ENCODE measurements at places on chromosomes 1 and 21.
A peak's percentile ranks its signal among the peaks of the same experiment; 100 is the strongest.

GRCh38 chr1:27726173-27727044, 648 bp downstream of the FAM76A start:
- DNase-seq = peak; percentile 22

- no peak for DNase-seq
Measured at GRCh38 chr21:36415375-36415774, 30.2 kb downstream of the CHAF1B start.

DNA sequence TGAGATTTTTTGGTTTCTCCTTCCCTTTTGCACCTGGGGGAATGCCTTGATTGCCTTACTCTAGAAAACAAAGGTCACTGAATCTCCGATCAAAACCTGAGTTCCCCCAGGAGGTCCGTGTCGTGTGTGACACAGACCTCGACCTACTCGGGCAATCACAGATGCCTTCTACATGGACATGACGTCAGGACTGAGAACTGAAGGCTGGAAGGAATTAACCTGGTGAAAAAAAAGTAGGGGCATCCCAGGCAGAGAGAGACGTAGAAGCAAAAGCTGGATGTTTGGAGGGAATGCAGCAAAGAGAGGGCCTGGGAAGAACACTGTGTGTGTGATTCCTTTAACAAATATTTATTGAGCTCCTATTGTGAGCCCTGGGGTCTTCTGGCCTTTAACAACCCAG, 178.0 kb downstream of the PRDM2 start:
- no peak for DNase-seq

- no peak for DNase-seq
Measured at GRCh38 chr1:68745451-68745850, 248.6 kb upstream of the DEPDC1 start.

DNA sequence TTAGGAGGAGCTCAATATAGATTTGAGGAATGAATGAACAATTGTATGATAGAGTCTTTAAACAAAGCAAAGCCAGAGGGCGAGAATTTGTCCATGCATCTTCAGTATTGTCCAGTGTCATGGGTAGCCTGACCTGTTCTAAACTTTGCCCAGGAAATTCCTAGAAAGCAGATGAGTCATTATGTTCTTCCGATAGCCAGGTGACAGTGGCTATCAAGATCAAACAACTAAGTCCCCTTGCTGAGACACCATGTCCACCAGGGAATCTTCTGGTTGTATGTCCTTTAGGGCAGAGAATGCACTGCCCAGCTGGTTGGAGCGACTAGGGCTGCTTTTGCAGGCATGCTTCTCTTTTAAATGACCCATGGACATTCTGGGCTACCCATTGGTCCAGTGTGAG, 1.8 kb upstream of the SLC26A9 start:
- no peak for DNase-seq

DNA sequence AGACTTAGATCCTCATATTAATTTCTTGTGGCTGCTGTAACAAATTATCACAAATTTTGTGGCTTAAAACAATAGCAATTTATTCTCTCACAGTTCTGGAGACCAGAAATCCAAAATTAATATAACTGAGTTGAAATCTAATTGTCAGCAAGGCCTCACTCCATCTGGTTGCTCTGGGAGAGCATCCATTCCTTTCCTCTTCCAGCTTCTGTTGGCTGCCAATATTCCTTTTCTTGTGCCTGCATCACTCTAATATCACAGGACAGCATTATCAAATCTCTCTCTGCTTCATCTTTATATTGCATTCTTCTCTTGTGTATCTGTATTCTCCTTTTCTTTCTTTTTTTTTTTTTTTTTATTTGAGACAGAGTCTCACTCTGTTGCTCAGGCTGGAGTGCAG, 9.3 kb downstream of the SLC35A3 start:
- no peak for DNase-seq

GRCh38 chr1:34781071-34781843, at the start of gene GJB3:
GJB3 (plus strand) TSS chr1:34781214; CDS start chr1:34784763, 3,549 bp downstream.
- DNase-seq = no peak

DNA sequence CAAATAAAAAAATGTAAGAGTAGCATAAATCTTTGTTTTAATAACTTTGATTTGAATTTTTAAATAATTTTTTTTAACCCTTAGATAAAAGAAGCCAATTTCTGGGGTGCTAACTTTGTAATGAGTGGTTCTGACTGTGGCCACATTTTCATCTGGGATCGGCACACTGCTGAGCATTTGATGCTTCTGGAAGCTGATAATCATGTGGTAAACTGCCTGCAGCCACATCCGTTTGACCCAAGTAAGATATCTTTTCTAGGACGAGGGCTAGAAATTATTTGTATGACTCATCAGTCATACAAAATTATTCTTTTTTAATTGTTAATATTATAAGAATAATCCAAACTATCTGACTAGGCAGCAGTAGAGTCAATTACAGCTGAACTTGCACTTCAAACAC, 71.2 kb downstream of the GPR161 start:
- DNase-seq = no peak

DNA sequence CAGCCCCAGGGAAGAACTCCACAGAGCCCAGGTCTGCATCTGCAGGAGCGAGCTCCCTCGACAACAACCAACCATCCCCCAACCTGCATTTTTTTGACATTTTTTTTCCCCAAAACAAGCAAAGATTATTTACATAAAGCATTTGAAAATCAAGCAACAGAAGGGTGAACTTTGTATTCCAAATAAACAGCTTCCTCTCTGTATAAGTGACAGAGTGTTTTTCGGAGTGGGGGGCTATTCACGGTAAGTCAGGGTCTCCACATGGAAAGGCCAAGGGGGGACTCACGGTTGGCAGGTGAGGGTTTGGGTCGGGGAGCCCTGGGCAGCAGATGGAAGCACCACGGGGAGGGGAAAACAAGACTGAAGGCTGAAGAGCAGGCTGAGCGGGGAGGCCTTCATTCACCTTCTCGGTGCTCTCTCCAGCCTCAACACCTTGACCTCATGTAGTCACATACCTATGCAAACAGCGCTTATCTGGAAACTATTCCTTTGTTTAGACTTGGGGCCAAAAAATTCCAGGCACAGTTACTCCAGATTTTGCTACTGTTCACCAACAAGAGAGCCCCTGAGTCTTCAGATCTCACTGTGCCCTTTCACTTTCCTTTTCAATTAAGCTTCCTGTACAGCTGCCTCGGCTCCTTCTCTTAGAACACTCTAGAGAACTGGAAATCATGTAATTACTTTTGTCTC, 27.6 kb downstream of the C2CD2 start:
- no peak for DNase-seq

DNA sequence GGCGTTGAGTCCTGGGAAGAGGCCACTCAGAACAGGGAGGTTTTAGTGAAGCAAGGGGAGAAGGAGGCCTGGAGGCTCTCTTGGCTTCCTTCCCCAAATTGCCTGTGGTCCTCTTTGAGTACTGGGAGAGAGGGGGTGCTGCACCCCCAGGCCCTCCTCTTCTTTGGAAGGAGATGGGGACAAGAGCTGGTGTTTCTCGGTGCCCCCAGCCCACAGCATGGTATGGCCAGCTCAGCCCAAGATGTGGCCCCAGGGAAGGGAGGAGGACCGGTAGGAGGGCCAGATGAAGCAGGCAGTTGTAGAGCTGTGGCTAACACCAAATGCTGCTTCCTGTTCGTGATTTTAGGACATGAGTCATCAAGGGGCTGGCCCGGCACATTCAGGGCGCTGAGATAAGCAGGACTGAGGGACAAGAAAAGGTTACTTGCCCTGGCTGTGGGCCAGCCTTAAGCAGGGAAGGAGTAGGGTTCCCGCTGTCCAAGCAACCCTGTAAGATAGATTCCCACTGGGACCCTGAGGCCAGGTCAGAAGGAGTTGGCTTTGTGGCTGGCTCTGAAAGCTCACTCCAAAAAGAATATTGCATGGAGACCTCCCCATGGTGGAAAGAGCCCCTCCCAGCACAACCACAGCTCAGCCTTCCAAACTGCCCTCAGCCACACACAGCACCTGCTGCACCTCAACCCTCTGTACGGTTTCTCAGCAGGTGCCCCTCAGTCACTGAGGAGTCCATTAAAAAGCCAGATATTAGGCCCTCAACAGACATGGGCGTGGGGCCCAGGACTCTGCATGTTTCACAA, 4.9 kb upstream of the TNFRSF1B start:
- DNase-seq = peak; percentile 60

DNA sequence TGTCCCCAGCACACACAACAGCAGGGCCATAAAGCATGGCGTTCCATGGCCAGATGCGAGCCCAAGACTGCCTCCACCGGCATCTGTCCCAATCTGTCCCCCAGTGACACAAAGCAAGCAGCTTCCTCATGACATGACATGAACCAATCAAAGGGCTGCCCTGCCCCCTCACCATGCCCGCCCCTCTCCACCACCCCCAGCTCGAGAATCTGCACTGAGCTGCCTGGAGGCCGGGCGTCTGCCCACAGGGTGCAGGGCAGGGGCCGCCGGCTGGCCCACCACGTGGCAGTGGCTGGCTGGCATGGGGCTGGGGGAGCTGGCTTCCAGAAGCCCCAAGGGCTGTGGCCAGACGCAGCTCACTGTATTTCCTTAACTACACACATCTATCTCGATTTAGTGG, 27.8 kb downstream of the WNT9A start:
- no peak for DNase-seq

DNA sequence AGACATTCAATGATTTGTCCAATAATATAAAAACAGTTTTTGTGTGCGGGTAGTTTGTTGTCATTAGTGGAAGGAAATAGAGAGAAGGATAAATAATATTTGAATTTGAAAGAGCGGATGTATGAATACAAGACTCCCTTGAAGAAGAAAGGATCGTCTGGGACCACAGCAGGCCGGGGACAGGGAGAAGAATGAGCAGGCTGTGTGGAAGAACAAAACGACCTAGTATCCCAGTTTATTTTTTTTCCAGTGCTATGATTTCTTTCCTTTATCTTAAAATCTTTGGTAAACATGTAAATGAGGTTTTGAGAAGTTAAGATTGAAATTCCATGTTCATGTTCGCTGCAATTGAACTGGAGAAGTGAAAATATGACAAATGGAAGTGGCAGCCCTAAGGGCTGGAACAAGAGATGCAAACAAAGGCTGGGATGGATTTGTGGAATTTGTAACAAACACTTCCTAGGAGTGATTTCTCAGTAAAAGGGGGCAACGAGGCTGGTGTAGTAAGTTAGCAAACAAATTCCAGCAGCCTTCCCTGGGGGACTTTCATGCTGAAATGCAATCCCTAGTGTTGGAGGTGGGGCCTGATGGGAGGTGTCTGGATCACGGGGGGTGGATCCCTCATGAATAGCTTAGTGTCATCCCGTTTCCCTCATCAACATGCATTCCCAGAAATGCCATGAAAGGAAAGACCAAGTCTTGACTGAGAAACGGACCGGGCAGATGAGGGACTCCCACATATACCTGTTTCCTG, 10.2 kb upstream of the IFI16 start:
- DNase-seq = no peak

DNA sequence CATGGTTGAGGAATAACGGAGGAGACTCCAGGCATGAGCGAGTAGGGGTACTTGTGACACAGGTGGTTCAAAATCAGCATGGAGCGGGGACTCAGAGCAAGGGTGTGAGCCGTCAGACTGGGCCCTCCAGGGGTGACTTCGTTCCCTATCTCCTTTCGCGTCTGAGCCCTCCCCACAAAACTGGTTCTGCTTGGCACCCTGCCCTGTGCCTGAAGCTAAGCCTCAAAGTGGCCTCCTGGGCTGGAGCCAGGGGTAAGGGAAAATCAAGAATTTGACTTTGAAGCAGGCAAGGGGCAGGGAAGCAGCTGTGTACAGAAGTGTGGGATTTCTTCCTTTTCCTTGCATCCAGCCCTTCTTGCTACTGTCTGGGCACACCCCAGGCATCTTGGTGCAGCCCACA, 331.5 kb upstream of the AJAP1 start:
- no peak for DNase-seq

DNA sequence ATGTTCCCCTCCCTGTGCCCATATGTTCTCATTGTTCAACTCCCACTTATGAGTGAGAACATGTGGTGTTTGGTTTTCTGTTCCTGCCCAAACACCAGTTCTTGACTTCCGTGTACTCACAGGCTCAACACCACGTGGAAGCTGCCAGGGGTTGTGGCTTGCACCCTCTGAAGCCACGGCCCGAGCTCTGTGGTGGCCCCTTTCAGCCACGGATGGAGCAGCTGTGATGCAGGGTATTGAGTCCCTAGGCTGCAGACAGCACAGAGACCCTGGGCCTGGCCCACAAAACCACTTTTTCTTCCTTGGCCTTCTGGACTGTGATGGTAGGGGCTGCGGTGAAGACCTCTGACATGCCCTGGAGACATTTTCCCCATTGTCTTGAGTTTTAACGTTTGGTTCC, 111.6 kb downstream of the SYT14 start:
- DNase-seq = no peak

GRCh38 chr1:1892079-1892762, 1.3 kb upstream of the GNB1 start:
- DNase-seq = no peak

DNA sequence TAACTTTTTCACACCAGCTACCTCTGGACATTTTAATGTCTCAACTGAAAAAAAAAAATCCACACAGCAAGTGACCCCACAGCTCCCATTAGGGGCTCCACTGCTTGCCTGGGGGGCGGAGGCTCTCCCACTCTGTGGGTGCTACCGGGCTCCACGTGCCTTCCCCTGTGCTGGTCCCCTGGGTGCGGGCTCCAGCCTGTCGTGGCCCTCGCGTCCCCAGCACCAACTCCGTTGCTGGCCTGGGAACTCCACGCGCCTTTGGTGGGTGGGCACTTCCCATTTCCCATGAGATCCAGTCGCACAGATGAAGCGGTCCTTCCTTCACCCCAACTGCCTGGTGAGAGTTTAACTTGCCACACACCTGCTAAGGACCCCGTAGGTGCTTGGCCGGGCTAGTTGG, 27.1 kb upstream of the GPR153 start:
- no peak for DNase-seq

- no peak for DNase-seq
Measured at GRCh38 chr1:56872597-56872996, 18.0 kb downstream of the C8A start.

DNA sequence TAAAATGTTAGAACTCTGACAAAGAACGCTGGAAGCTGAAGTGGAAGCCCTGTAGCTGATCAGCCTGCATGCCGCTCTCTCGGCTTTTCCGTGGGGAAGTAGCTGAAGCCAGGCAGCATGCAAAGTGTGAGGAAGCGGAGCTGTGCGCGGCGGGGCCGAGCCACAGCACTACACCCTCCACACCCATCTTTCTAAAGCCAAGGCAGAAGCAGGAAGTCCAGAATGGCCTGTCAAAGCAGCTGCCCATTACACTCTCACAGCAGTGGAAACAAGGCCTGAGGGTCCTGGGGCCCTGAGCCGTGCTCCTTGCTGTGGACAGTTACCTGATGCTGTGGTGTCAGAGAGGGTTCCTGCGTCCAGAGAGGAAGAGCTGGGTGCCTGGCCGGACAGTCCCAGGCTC, 69.6 kb downstream of the UBR4 start:
- no peak for DNase-seq

Data from activated CD4-positive, alpha-beta T cell treated with anti-CD3 and anti-CD28 coated beads for 1 hour (primary cell).